ENCODE measurements at places on chromosomes 4 and X.

- no peak for DNase-seq
These were observed 2558.4 kb downstream of the ARAP2 start for GRCh38 chr4:33685939-33686338.

DNA sequence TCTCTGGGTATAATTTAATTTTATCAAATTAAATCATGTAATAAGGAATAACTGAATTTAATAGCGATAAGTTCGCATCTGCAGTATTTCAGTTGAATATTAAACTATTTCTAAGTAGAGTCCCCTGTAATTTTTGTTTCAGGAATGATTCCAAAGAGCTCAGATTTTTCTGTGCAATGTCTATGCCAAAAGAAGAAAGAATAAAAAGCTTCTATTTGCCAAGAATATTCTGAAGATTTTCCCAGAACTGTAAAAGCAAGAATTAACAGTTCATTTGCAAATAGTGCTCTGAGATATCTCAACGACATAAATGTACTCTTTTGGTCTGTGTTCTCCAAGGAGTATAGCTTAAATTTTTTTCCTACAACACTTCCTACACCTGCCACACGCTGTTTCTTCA is 1242.8 kb upstream of the DIAPH2 start:
- no peak for DNase-seq

DNA sequence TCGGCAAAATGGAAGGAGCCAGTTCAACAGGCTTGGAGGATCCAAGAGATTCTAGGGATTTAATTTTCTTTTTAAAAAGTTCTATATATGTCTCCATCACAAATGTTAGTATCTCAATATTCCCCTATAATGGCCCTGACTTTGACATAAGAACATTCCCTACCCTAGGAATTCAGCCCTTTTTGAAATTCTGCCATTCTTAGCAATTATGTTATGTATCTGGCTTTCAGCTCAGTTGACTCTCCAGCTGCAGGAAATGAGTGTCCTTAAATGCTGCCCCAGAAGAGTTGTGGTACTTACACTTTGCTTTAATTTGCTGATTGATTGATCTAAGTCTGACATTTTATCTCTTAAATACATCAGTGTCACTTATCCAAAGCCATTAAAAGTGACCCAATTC is 1454.3 kb downstream of the FSTL5 start:
- DNase-seq: no peak

DNA sequence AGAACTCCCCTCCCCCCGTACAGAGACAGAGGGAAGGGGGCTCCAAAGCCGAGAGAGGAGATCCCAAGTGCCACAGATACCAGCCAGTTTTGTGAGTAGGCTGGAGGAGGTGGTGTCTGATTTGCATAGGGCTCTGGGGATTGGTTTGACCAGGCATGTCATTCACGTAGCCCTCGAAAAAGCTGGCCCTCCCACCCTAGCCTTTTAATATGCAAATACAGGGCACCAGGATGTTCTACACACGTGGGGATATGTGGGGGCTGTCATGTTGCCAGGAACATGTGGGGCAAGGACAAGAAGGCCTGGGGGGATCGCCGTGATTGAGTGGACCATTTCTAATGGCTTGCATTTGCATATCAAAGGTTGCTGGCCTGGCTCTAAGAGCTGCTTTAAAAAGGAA is 272.9 kb downstream of the PPP1R2C start:
- no peak for DNase-seq

GRCh38 chrX:38142610-38143009 is 78.1 kb downstream of the SRPX start:
- no peak for DNase-seq

DNA sequence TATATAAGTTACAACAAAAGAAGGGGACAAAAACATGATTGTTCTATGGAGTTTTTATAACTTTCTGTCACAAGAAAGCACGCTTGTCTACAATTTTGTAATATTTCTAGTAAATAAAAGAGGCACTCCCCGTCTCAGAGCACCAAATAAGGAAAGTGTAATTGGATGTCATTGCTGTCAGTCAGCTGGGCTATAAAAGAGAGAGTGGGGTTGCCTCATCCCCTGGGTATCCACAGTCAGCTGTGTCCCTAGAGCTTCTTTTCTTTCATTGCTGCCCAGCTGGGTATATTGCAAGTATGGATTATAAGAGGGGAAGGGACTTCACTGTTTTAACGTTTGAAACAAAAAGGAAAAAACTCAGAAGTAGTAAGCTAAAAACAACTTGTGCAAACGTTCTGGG is 61.3 kb downstream of the NPNT start:
- DNase-seq: no peak

GRCh38 chr4:7783541-7783940 is 156.1 kb downstream of the AFAP1 start:
- DNase-seq: no peak

GRCh38 chr4:141638230-141638629 is 1.8 kb downstream of the IL15 start:
- DNase-seq: no peak

DNA sequence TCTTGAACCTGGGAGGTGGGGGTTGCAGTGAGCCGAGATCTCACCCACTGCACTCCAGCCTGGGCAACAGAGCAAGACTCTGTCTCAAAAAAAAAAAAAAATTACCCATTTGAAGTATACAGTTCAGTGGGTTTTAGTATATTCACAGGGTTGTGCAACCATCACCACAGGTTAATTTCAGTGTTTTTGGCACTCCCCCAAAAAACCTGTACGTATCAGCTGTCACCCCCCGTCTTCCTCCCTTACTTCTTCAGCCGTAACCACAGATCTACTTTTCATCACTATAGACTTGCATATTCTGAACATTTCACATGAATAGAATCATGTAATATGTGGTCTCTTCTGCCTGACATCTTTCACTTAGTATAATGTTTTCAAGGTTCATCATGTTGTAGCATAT is 11.7 kb upstream of the PTTG2 start:
- DNase-seq: no peak

- DNase-seq: no peak
These were observed 718.9 kb downstream of the ADGRL3 start for GRCh38 chr4:61918987-61919386.

- no peak for DNase-seq
These were observed 100.5 kb upstream of the TBC1D9 start for GRCh38 chr4:140856621-140857062.

- DNase-seq: peak; percentile 2
These were observed 1000.6 kb downstream of the CCSER1 start for GRCh38 chr4:91127831-91128230.
